Anterior cingulate cortex (tissue), 58 donors: ENCODE measurements at places on chromosomes 6 and 20.

DNA sequence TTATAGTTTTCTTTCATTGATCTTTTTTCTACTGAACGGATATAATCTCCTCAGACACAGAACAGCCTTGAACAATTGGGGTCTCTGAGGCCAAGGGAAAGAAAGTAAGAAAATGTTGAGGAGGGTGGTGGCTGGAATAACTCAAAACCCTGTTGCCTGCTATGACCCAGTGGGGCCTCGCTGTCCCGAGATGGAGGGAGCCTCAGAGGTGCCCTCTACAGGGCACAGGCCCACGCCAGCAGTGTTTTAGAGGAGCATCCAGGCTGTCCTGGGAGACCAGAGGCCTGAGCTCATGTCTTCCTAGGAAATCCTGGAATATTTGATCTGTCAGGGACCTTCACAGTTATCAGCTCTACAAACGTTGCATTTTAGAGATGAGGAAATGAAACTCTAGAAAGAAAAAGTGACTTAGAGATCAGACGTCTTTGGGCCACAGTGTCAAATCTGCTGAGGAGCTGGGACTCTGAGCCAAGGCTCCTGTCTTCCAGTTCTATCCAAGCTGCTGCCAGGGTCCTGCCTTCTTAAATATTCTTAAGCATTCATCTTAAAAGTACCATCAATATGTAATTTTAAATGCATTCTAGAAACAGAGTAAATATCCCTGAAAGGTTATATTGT is 26.3 kb downstream of the ALDH5A1 start:
- DNase-seq = no peak

- DNase-seq = no peak
Measured at GRCh38 chr6:68633281-68633971, 1.7 kb upstream of the ADGRB3 start.

DNA sequence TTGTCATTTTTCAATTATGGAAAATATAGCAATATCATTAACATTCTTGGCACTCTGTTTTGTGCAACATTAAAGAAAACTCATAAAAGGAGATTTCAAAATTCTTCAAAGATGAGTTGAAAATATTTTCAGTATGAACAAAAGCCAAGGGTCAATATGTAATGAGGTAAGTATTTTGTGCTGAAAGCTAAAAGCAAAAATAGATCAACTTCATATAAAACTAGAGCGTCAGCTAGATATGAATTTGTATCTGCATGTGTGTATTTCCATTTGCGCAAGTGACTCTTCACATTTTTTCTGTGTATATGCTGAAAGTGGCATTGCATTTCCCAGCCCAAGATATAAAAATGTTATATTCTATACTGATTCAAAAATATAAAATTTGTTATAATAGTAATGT is 492.1 kb upstream of the EYS start:
- no peak for DNase-seq

DNA sequence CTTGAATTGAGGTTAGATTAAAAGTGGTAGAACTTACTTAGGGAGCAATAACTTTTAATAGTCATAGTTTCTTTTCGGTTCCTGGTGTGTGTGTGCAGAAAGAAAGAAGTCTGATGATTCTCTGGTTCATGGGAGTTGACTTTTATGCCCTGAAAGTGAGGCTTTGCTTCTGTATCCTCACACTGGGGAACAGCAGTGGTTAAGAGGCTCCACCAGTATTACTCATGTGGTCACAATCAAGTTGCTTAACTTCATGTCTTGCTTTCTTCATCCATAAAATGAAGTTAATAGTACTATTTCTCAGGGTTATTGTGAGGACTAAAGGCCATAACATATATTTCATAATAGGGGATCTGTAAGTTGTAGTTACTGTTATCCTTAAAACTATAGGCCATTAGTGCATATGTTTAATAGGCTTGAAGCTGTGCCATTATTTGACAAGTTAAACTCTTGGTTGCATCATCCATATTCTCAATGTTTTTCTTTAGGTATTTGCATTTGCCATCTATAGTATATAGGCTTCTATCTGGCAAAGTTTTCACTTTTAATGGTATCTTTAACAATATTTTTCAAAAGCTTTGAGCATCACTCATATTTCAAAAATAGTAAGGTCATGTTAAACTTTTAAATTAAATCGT is 262.4 kb downstream of the PLCB1 start:
- no peak for DNase-seq

GRCh38 chr6:113758826-113759574 is 98.1 kb upstream of the MARCKS start:
- no peak for DNase-seq
